ENCODE measurements at places on chromosomes 11 and 22.

- DNase-seq: no peak
Measured at GRCh38 chr11:10308201-10308954, 3.5 kb downstream of the ADM start.

DNA sequence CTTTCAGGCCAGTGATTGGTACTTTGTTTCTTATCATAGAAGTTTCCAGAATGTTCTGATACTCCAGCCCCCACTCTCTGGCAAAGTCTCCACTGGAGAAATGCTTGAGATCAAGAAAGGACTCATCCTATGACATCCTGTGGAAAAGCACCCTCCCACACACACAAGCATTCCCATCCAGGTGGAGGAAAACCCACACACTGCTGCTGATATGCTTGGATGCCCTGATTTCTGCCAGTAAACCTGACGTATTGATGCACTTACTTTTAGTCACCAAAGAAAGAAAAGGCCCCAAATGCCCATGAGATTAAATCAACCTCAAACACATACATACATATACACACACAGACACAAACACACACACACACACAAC is 9.2 kb upstream of the SLC5A12 start:
- no peak for DNase-seq

GRCh38 chr11:118911880-118912741 is 13.6 kb downstream of the BCL9L start:
- no peak for DNase-seq

DNA sequence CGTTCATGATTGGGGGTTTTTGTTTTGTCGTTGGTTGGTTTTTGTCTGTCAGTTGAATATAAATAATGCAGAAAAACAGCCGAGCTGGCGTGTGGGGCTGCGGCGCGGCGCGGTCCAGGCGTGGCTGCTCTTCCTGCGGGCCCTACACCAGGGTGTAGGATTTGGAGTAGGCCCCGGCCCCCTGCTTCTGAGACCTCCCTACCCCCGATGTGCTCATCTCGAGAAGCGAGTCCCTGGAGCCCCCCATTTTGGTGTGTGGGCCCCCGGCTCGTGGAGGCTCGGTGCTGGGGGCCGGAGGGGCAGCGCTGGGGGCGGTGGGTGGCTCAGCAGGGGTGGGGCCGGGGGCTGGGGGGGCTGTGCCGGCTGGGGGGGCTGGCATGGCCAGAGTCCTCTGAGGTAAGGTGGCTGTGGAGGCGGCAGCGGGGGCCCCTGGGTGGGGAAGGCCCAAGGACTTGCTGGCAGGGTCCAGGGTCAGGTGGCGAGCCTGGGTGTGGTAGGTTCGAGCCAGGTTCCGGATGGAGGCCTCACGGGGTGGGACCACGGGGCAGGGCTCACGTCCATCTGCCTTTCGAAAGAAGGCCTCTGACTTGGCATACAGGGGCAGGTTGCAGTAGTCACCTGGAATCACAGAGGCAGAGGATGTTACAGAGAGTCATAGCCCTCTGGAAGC is 100.7 kb downstream of the CEP164 start:
- DNase-seq: no peak

DNA sequence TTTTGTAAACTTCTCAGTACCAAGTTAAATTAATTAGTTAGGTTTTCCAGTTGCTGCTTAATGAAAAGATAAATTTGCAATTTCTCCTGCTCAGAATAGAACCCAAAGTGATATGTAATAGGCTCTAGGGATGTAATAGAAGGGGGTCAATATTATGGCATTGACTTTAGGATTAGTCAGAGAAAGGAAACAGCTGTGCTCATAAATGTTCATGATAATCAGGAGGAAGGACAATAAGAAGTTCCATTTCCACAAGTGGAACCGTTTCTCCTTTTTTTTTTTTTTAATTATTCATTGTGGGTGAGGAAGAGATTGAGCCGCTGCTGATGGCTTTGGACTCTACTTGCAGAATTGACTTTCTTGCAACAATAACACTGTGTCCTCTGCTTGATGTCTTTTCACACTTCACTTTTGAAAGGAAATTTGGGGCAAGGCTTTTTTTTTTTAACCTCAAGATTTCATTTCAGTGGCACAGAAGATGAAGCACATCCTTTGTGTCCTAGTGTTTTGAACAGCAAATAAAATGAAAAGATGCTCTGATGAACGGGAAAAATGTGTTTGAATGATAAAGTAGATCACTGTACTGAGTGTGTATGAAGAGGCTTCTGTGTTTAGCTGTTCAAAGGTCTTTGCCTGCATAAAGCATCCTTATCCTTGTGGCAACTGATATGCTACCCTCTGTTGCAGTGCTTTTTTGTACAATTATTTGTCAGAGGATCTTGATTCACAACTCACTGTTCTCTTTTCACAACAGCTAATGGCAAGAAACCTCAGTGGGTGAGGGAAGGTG is 62.4 kb downstream of the GAS2 start:
- no peak for DNase-seq

- no peak for DNase-seq
Measured at GRCh38 chr22:48803948-48804810, 1023.5 kb downstream of the BRD1 start.

Data from stimulated activated CD4-positive, alpha-beta T cell treated with anti-CD3 and anti-CD28 coated beads, Interleukin-1b, Interleukin-23, amount 100 ng/mL, for 1 hour (primary cell).